ENCODE measurements at places on chromosomes 3 and 15.

- no peak for DNase-seq
Observed at GRCh38 chr3:193827871-193828270, 234.9 kb downstream of the OPA1 start.

- no peak for DNase-seq
Observed at GRCh38 chr3:16192176-16192811, 17.8 kb downstream of the GALNT15 start.

- no peak for DNase-seq
Observed at GRCh38 chr3:184927796-184928315, 115.9 kb downstream of the VPS8 start.

DNA sequence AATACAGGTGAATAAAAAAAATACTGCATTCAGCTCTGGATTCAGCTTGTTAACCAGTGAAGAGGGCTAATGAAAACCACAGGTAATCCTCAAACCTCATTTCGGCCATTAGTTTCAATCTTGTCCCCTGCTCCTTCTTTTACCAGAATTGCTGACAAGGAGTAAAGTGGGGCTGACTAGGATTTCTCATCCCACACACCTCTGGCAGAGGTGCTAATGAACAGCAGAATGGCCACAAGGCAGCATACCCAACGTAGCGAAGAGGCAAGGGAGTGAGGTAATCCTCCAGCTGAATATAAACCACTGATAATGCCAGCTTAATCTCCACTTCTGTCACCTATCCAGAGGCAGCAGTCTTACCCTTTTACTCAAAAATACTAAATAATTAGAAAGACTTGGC, 248.8 kb upstream of the CDIN1 start:
- DNase-seq, result no peak

DNA sequence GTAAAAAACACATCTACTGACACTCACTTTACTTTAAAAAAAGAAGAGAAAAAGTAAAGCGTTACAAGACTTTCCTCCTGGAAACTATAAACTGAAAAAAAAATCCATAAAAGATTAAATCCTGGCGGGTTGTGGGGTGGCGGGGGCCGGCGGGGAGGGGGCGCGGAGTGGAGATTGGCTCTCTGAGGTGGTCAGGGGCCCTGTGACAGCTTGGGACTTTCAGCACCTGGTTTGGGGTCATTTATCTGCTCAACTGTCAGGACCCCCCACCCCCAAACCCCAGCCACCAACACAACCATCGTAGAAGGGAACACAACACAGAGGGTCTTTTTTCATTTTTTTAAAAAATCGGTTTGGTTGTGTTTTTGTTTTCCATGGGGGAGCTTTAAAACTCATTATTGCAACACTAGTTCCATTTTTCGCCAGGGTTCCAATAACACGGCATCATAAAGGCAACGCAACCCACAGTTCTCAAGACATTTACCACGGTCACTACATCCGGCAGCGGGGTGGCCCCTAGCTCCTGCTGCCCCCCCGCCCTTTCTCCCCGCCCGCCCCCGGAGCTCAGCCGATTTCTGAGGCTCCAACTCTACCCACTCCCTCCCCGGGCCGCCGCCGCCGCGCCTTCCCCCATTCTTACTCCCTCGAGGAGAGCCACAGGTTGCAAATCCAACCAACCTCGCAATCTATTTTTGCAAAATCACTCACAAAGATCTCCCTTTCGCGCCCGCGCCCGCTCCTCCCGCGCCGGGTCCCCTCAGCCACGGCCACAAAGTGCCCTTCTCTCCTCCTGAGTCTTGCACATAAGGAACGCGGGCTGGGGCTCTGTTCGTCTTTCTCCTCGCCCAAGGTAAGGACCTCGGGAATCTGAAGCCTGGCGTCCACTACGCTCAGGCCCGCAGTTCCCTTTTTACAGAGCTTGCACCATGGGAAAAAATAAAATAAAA, 1.8 kb downstream of the BCL6 start:
- DNase-seq, result no peak

GRCh38 chr15:98581715-98582114, 66.6 kb upstream of the IGF1R start:
- no peak for DNase-seq

DNA sequence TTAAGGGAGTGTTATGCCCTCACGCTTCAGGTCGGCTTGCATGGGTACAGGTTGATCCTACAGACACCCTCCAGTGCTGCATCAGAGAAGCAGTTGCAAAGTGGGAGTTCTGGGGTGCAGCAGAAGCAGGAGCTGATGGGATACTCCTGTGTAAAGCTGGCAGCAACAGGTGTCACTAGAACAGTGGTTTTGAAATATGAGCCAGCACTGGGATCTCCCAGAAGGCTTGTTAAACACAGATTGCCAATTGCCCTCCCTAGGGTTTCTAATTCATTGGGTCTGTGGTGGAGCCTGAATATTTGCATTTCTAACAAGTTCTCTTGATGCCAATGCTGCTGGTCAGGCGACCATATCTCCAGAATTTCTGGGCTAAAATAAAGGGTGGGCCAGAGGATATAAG, 350.4 kb downstream of the CLSTN2 start:
- no peak for DNase-seq

DNA sequence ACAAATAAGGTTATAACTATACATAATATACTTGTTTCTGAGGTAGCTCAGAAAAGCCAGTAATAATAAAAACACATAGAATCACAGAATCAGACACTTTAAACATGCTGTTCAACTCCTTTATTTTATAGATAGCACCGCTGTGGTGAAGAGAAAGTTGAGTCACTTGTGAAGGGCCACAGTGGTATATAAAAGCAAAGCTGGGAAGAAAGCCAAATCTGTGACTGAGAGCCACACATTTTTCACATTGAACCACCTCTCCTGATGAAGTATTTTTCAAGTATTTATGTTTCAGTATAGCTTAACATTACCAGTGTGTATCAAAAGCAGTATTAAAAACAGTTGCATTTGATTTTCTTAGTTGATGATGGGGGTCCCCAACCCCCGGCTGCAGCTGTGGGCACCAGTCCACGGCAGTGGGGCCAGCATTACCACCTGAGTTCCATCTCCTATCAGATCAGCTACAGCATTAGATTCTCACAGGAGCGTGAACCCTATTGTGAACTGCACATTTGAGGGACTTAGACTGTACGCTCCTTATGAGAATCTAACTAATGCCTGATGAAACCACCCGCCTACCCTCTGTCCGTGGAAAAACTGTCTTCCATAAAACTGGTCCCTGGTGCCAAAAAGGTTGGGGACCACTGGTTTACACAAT, 46.2 kb downstream of the TBL1XR1 start:
- peak; percentile 78 for DNase-seq

GRCh38 chr3:71784914-71785531, at the start of gene PROK2:
Gene PROK2, minus strand, starts transcription at chr3:71785148. Its CDS starts 96 bp downstream, at chr3:71785052.
- DNase-seq, result no peak

DNA sequence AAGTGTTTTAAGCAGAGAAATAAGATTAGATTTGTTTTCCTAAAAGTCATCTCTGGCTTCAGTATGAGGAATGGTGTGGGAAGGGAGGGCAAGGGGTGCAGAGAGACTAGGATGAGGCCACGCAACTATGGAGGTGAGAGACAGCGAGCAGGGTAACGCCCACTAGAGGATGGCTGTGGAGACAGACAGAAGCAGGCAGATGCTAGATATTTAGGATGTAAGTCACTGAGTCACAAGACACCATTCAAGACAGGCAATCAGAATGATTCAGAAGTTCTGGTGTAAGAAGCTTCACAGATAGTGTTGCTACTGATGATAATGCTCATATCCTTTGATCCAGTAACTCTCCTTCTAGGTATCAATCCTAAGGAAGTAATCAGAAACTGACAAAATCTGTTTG, 19.1 kb downstream of the HSPBAP1 start:
- no peak for DNase-seq

GRCh38 chr3:196423044-196423781, 9.0 kb downstream of the UBXN7 start:
- no peak for DNase-seq

GRCh38 chr3:128113817-128114794, 9.5 kb downstream of the RUVBL1 start:
- DNase-seq, result no peak

- no peak for DNase-seq
Observed at GRCh38 chr3:108471426-108471825, 39.0 kb downstream of the MYH15 start.

DNA sequence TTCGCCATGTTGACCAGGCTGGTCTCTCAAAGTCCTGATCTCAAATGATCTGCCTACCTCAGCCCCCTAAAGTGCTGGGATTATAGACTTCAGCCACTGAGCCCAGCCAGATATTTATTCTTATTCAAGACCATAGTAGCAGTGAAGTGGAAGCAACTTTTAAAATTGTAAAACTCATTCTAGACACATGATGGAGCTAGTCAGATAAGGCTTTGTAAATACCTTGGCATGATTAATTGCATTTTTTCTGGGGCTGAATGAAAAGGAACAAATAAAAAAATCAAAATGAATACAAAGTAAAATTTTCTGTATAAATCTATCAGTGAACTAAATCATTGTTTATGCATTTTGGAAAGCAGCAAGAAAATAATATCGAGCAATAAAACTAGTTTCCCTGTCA, 4.1 kb upstream of the MYO1E start:
- no peak for DNase-seq

DNA sequence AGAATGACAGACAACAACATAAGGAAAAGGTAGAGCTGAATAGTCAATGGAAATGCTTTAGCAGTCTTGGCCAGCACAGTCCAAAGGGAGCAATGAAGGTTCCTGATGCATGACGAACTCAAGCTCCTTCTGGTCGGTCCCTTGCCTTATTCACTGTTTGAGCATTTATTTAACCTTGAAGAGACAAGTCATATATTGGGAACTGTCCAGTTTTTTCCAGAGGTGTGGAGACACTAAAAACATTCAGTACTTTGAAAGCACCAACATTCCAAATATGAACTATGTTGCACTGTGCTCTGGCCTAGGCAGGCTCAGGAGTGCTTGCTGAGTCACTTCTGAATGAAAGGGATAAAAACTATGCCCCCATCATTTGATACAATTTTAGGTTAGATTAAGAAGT, 384.8 kb downstream of the MECOM start:
- no peak for DNase-seq

- DNase-seq, result no peak
Observed at GRCh38 chr3:169389925-169390253, 273.6 kb downstream of the MECOM start.

- DNase-seq, result peak; percentile 16
Observed at GRCh38 chr3:120218981-120219380, 66.0 kb downstream of the GPR156 start.

- DNase-seq, result peak; percentile 53
Observed at GRCh38 chr15:58038426-58039078, 27.0 kb downstream of the ALDH1A2 start.

GRCh38 chr3:14236902-14237301, 58.3 kb downstream of the LSM3 start:
- no peak for DNase-seq

GRCh38 chr15:81573098-81573746, 199.2 kb upstream of the TMC3 start:
- DNase-seq, result no peak

GRCh38 chr3:127701280-127701911, 28.6 kb downstream of the ABTB1 start:
- DNase-seq, result no peak

- no peak for DNase-seq
Observed at GRCh38 chr15:81166636-81167305, 29.9 kb upstream of the IL16 start.

DNA sequence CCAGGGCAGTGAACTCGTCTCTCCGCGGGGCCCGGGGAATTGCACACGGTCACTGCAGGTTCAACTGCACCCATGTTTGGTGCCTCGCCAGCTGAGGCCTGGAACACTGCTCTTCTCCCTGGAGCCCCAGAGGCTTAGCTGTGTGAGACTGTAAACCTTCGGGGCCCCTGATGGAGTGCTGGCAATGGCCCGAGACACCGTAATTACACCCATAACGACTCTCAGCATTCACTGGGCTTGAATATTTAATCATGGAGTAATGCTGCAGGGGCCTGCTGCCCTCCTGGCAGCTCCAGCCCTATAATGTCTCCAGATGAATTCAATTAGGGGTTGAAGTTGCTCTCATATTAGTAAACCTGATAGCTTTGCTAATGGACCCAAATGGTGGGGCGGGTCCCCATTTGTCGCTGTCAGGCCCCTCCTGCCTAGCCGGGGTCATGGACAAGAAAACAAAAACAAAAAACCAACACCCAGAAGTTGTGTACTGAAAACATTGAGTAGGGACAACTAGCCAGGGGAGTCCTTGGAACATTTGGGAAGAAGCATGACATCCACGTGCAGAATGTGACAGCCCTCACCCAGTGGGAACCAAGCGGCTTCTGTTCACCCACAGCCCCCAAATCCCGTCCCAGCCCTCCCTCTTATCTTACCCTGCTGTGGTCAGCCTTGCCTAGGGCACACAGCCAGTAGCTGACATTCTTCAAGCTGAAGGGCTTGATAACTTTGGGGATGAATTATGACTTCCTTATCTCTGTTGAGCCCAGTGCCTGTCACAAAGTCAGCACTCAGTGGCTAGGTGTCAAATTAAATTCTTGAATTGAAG, 74.3 kb upstream of the SCN5A start:
- no peak for DNase-seq

DNA sequence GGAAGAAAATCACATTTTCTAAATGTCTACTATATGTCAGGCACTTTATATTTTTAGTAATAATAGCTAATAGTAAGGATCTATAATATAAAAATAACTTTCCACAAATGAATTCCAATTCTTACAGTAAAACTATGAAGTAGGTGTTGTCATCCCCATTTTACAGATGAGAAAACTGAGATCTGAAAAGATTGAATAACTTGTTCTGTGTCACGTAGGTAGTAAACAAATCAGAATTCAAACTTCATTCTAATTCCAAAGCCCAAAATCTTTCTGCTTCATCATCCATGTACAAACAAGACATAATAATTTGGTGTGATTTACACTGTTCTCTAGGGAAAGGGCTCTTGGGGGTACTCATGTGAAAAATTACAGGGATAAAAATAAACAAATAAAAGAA, 130.3 kb downstream of the THRB start:
- no peak for DNase-seq

DNA sequence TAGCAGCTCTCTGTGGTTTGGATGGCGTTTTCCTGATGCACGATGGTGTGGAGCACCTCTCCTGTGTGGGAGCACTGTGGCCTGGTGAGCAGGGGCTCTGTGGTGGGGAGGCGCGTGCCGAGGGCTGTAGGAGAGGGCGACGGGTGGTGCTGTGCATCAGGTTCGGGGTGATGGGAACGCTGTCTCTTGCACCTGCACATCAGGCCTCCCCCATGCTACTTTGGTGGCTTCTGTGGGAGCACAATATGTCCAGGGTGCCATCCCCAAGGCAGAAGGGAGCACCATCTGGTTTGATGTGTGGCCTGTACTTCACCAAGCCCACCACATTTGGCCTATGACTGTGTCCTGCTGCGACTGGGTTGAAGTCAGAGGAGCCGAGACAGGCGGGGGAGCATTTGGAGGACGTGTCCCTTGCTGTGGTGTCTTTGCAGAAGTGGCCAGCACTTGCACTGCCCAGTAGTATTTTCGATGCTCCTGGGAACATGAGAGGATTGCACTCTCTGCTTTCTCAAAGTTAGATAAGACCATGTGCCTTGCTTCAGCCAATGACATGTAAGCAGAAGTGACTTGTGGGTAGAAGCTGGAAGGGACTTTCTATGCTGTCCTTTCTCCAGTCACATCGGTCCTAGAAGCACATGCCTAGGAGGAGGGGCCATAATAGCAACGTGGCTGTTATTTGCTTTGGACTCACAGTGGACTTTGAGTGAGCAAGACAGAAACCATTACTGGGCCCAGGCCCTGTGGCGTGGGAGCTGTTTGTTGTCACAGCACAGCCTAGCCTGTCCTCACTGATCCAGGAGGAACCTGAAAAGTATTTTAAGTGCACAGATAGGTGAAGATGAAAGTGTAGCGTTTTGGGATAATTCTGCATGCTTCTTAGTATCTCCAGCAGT, 72.1 kb downstream of the APBA2 start:
- no peak for DNase-seq

GRCh38 chr3:69320871-69321271, 65.0 kb downstream of the FRMD4B start:
- DNase-seq, result no peak

Measured in fibroblast of skin of left quadriceps (primary cell).